Naive thymus-derived CD4-positive, alpha-beta T cell (primary cell): ENCODE measurements at places on chromosomes 7 and 10.

- H3K4me1 ChIP-seq, result no peaks in the 10 kb centered on the region
- no peak overlapping the region for H3K4me3 ChIP-seq
- no peak for DNase-seq
- H3K27ac ChIP-seq, result no peak overlapping the region
- H3K27me3 ChIP-seq, result no peaks in the 10 kb centered on the region
- no peaks in the 10 kb centered on the region for H3K36me3 ChIP-seq
These were observed 211.1 kb downstream of the HDAC9 start for GRCh38 chr7:18706670-18707069.

GRCh38 chr7:25854608-25855497, 297.1 kb upstream of the NFE2L3 start:
- H3K36me3 ChIP-seq, result no peaks in the 10 kb centered on the region
- peaks cover 39% of the 10 kb centered on the region for H3K27me3 ChIP-seq
- no peak overlapping the region for H3K27ac ChIP-seq
- peaks cover 16% of the 10 kb centered on the region for H3K4me1 ChIP-seq

- DNase-seq, result no peak
- H3K36me3 ChIP-seq, result peaks cover 21% of the 10 kb centered on the region
- H3K27me3 ChIP-seq, result no peaks in the 10 kb centered on the region
- H3K4me1 ChIP-seq, result no peaks in the 10 kb centered on the region
- no peak overlapping the region for H3K4me3 ChIP-seq
- H3K27ac ChIP-seq, result no peak overlapping the region
These were observed 52.5 kb downstream of the NCAPG2 start for GRCh38 chr7:158651968-158652565.

DNA sequence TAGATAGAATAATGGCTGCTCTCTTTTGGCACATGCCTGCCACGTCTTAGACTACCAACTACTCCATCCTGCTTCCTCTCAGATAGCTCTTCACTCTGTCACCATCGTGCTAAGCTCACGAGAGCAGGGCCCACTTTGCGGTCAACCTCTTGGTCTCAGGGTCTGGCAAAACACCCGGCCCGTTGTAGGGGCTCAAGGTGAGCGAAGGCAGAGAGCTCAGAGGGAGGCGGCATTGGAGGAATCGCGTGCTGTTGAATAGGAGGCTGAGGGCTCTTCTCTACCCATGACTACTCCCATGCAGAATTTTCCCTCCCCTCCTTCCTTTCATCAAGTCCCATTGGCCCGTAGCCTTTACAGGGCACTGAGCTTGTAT, 100.9 kb upstream of the DDC start:
- H3K4me3 ChIP-seq, result no peak overlapping the region
- H3K36me3 ChIP-seq, result no peaks in the 10 kb centered on the region
- no peak overlapping the region for H3K27ac ChIP-seq
- H3K27me3 ChIP-seq, result no peaks in the 10 kb centered on the region
- H3K4me1 ChIP-seq, result peaks cover 41% of the 10 kb centered on the region

DNA sequence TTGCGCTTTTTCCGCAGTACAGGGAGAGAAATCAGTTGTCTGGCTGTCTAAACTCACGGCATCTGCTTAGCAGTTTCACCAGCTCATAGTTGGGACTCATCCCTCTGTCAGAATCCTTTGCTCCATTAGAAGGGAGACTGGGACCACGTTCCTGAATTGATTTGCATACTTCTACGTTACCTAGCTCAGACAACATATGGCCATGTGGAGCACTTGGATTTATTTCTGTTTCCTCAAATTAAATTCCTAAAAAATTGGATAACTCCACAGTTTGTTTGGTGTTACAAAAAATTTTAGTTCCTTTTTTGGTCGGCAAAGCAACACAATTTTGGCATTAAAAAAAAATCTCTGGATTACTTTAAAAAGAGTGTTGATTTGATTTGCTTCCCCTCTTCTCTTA, 614.0 kb downstream of the AUTS2 start:
- no peak overlapping the region for H3K27ac ChIP-seq
- H3K27me3 ChIP-seq, result no peaks in the 10 kb centered on the region
- H3K4me3 ChIP-seq, result no peak overlapping the region
- no peaks in the 10 kb centered on the region for H3K36me3 ChIP-seq
- DNase-seq, result no peak
